ENCODE measurements at places on chromosomes 1 and 21.

GRCh38 chr1:110686188-110686587 is 11.4 kb upstream of the KCNA3 start:
- no peak for DNase-seq

DNA sequence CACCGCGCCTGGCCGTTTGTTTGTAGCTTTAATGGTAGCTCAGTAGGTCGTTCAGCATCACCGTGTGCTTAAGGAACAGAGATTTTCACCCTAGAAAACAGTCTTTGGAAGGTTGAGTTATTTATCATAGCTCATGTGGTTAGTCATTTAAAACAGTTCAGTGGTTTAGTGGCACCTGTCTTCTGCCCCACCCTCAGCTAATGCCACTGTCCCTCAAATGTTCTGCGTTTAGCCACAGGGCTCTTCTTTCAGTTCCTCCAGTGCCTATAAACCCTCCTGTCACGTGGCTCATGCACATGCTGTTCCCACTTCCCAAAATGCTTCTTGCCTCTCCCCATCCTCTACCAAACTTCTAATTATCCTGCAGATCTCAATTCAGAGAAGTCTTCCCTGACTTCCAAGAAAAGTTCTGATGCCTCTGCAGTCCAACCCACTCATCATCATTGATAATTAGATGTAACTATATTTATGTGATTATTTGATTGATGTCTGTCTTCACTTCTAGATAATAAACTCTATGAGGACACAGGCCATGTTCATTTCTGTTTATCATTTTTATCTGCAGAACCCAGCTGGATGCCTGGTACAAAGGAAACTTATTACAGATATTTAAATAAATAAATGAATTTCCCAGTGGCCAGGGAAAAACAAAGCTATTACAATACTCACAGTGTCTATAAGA is 14.4 kb upstream of the DIPK1A start:
- no peak for DNase-seq

DNA sequence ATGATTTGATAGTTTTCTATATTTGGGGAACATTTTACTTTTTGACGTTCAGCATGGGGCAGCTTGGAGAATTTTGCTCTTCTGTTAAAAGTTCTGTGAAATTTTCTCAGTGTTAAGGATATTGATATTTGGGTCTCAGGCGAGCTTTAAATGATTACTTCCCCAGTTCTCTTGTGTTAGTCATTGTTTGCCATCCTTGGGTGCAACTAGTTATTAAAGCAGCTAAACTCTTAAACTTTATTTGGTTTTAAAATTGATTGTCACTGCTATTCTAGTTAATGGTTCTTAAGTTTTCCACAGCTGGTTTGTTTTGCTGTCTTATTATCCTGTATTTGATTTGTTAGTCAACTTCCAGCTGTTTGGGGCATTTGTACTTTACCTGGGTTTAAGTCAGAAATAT is 9.0 kb downstream of the COG2 start:
- no peak for DNase-seq

GRCh38 chr1:244796719-244797406 is 38.6 kb upstream of the COX20 start:
- DNase-seq, result peak; percentile 59

DNA sequence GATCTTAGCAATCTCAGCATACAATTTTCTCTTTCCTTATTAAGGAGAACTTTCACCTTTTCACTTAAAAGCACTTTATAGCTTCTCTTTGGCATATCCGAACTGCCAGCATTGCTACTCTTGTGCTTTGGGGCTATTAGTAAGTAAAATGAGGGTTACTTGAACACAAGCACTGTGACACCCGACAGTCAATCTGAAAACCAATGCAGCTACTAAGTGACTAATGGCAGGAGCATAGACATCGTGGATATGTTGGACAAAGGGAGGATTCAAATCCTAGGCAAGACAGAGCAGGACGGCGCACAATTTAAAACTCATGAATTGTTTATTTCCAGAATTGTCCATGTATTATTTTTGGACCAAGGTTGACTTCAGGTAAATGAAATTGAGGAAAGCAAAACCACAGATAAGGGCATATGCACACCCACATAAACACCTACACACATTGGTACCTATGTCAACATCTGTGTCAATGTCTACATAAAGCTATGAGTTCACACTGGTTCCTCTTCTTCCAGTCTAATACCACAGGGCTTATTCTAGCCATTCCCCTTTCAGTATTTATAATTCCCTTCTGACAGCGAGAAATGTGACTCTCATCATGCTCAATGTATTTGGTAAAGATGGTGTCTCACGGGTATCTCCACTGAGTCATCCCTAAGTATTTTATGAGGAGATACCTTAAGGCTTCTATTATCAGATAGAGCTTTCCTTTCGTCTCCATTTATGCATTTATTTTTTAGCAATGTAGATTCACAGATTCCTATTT is 75.3 kb upstream of the RALGPS2 start:
- DNase-seq, result no peak

DNA sequence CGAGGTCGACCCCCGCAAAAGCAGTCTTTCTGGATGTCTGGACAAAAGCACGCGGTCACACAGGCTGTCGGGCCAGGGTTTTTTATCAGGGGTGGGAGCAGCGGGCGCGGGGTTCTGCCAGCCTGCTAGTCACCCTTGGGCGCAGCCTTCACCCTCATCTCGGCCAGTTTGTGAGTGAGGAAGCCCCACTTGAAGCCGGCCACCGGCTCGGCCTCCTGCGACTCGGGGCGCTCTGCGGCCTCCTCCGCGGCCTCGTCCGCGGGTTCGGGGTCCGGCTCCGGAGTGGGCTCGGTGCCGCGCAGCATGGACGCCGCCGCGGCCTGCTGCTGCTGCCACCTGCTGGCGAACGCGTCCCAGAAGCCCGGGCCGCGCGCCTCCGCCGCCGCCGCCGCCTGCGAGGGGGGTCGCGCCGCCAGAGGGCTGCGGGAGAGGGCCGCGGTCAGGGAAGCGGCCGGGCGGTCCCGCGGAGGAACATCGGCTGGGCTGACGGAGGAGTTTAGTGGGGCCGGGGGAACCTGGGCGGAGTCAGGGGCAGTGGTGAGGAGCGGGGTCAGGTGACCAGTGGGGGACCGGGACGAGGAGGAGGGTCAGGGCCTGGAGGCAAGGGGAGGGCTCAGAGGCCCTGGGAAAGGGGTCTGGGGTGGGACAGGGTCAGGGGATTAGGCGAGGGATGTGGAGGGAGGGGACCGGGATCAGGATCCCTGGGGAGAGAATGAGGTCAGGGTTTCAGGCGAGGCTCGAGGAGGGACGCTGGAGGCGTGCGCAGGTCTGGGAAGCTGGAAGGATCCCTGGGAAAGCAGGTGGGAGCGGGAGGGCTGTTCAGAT is 4.5 kb downstream of the C1orf232 start:
- no peak for DNase-seq

GRCh38 chr1:205994346-205994745 is 8.8 kb downstream of the RAB7B start:
- DNase-seq, result no peak

DNA sequence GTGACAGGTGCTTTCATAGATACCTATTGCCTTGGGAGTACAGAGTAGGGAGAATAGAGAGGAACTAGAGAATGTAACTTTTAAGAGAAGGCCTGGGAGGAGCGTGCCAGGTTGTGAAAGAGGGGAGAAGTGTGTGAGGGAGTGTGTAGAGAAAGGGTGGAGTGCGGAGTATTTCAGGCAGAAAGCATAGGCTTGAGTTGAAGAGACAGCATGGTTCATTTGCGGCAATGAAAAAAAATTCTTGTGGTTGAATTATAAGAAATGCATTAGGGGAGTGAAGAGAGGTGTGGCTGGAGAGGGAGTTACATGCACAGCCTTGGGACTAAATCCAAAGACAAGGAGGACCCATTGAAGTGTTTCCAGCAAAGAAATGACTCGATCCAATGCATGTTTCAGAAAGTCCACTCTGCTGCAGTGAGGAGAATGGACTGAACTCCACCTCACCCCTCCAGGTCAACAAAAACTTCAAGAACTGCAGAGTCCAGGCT is 81.7 kb upstream of the ADAM30 start:
- DNase-seq, result no peak

DNA sequence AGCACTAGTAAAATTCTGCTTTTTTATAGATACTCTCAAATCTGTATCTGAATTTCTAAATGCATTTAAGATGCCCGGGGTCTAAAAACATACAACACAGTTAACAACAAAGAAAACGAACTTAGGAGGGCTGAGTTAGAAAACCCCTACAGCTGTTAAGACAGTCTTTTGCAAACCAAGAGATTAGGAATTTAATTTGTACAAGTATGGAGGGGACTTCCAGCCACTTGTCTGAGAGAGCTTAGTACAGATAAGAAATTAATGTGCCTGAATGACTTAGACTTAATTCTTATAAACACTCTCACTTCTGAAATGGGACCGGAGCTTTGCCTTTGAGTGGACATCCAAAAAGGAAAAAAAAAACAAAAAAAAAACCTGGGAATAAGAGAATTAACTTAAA is 61.6 kb downstream of the SMYD3 start:
- no peak for DNase-seq

- DNase-seq, result no peak
Observed at GRCh38 chr1:176068901-176069300, 138.2 kb downstream of the COP1 start.

- DNase-seq, result no peak
Observed at GRCh38 chr1:99675292-99675691, 29.4 kb downstream of the PALMD start.

Measured in NCI-H2171 treated with DMSO at 0.1 percent for 48 hours (cell line).